ENCODE measurements at places on chromosomes 7 and 10. TPM values are rescaled to one million over a fixed set of nuclear protein-coding genes. Genes with fewer than 3 reads are reported as not detected.

Gene STRIP2
- polyA plus RNA-seq = 6.9 TPM

Gene MEPCE
- polyA plus RNA-seq = 20.2 TPM

Gene NPY4R
- 0.06 TPM for polyA plus RNA-seq

Gene AKR1C1
- polyA plus RNA-seq = 1.3 TPM

Gene MYL10
- polyA plus RNA-seq = not detected

Gene BNIP3
- 57.2 TPM for polyA plus RNA-seq

Gene FAM180A
- polyA plus RNA-seq = 0.08 TPM

Gene TMEM178B
- 0.20 TPM for polyA plus RNA-seq

Gene FEZF1
- polyA plus RNA-seq = not detected

Gene KAZALD1
- polyA plus RNA-seq = 1.9 TPM

Gene FBH1
- 60.9 TPM for polyA plus RNA-seq

Gene PALS2
- polyA plus RNA-seq = 6.1 TPM

Gene HYAL4
- polyA plus RNA-seq = not detected

Gene STK31
- polyA plus RNA-seq = 0.05 TPM

Gene SCART1
- polyA plus RNA-seq = 3.4 TPM

Gene IL2RA
- polyA plus RNA-seq = not detected

Gene TRPV5
- polyA plus RNA-seq = not detected

Measured in SK-N-SH (cell line).